Right renal cortex interstitium (tissue), 3 donors: ENCODE measurements at places on chromosomes 1 and 21. TPM values are rescaled to one million over a fixed set of nuclear protein-coding genes. Genes with fewer than 3 reads are reported as not detected.

The GJA4 gene
- 15.4 TPM for polyA plus RNA-seq

The ZBTB8OS gene
- 48.6 TPM for polyA plus RNA-seq

The DCAF6 gene
- 73.7 TPM for polyA plus RNA-seq

- no peak for DNase-seq
Observed at GRCh38 chr1:182984621-182985020, 31.7 kb upstream of the SHCBP1L start.

GRCh38 chr21:44065428-44065827 is 41.8 kb upstream of the PWP2 start:
- DNase-seq, result no peak

The ADGRL4 gene
- polyA plus RNA-seq, result 24.6 TPM

The BMP8A gene
- polyA plus RNA-seq, result 0.33 TPM

GRCh38 chr1:89312572-89312971 is 39.9 kb upstream of the GBP5 start:
- DNase-seq, result no peak

The FCER1A gene
- 0.18 TPM for polyA plus RNA-seq

The RBM11 gene
- 4.7 TPM for polyA plus RNA-seq

The SPRR2F gene
- polyA plus RNA-seq, result not detected

- DNase-seq, result no peak
Observed at GRCh38 chr1:54252371-54252936, 52.5 kb downstream of the MRPL37 start.

- DNase-seq, result no peak
Observed at GRCh38 chr1:169107603-169108208, 1.2 kb downstream of the ATP1B1 start.

- no peak for DNase-seq
Observed at GRCh38 chr1:36829961-36830360, 204.4 kb downstream of the GRIK3 start.

The GNG12 gene
- polyA plus RNA-seq, result 103 TPM

GRCh38 chr1:19812875-19813642 is 2.0 kb downstream of the RNF186 start:
- DNase-seq, result no peak

GRCh38 chr1:171784784-171785183 is 3.3 kb downstream of the METTL13 start:
- no peak for DNase-seq

The C1orf185 gene
- polyA plus RNA-seq, result not detected

- DNase-seq, result no peak
Observed at GRCh38 chr1:151012684-151013471, 4.6 kb downstream of the PRUNE1 start.

DNA sequence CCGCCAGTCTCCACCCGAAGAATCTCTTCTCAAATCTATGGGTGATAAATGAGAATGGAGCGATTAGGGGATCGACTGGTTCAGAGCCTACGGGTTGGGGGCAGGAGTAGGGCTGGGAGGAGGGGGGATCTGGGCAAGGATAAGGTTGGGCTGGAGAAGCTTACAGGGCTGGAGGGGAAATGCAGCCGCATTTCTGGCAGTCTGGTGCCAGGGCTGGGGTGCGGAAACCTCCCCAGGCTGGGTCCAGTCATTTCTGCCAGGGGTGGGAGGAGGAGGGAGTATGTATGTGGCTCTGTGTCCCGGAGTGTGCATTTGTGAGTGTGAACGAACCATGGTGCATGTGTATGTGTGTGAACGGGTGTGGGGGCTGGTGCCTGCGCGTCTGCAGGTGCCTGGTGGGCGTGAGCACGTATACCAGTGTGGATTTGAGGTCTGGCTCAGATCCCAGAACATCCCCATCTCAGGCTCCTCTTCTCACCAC is 10.2 kb downstream of the C1orf216 start:
- no peak for DNase-seq

GRCh38 chr1:33316601-33317000 is 4.3 kb downstream of the A3GALT2 start:
- no peak for DNase-seq

DNA sequence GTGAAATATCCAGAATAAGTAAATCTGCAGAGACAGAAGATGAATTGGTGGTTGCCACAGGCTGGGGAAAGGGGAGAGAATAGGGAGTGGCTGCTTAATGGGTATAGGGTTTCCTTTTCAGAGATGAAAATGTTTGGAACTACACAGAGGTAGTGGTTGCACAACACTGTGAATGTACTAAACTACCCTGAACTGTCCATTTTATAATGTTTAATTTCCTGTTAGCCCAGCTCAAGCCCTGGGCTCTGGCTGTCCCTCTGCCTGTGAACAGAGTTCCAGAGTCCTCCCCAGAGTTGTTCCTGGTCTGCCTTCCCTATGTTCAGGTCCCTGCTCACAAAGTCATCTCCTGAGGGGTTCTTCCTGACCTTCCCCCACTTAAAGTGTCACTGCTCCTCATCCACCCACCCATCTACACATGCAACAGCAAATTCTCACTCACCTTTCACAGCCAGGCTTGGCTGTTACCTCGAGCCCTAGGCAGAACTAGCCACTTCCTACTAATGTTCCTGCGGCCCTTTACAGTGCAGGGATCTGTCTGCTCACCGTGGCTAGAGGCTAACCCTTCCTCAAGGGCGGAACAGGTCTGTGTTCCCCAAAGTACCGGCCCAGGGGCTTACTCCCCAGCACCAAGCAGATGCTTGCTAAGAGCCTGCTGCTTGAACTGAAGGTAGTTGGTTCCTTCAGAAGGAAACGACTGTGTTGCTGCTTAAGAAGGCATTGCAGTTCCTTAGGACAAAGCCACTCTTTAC is 22.4 kb downstream of the DHCR24 start:
- no peak for DNase-seq

The PLA2G2C gene
- polyA plus RNA-seq, result 0.15 TPM

The RAD54L gene
- polyA plus RNA-seq, result 10.4 TPM
